ENCODE measurements at places on chromosomes 7 and 10.
A peak's percentile ranks its signal among the peaks of the same experiment; 100 is the strongest.

GRCh38 chr10:17176091-17176490, 25.4 kb downstream of the TRDMT1 start:
- DNase-seq: no peak

GRCh38 chr7:18317941-18318340, 177.6 kb upstream of the HDAC9 start:
- no peak for DNase-seq

DNA sequence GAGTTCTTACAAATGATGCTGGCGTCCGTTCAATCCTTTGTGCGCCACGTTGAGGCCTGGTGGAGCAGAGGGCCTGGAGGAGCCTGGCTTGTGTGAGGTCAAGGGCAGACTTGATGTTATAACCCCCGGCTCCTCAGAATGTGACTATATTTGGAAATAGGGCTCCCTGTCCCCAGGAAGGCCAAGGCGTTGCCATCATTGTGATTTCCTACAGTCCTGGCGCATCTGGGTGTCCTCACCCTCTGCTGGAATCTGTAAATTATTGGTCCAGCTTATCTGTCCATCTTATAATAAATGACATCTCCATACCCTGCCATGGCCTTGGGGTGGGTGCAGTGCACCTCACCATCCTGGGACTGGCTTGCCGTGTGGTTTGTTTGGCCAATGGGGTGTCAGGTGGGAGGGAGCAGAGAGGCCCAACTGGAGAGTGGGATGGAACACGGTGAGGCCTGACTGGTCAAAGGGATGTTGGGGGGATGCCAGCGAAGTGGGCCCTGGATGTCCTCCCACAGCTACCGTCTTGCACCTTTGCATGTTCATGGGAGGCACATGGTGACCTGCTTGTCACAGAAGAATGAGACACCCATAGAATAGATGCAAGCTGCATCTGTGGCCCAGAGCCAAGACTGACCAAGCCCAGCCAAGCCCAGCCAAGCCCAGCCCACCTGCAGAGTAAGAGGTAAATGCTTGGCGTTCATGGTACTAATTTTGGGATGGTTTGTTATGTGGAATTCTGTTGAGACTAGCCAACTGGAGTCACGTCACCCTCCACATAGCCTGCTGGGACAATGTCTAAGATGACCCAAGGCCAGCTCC, 11.1 kb upstream of the LRRC27 start:
- no peak for DNase-seq

GRCh38 chr7:154777489-154777888, 225.4 kb downstream of the PAXIP1 start:
- no peak for DNase-seq

DNA sequence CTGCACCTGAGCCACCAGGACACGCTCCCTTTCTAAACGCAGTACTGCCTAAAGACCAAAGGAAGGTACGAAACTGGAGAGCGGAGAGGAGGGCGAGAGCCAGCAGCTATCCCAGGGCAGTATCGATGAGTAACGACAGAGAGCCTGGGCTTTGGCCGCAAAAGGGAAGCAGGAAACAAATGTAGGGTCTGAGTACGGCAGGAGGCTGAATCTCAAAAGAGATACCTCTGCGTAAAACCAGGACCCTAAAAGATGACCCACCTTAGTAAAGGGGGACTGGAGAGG, 20.4 kb downstream of the PARP12 start:
- DNase-seq: no peak

GRCh38 chr7:80334908-80335307, 177.0 kb downstream of the GNAT3 start:
- DNase-seq: no peak

DNA sequence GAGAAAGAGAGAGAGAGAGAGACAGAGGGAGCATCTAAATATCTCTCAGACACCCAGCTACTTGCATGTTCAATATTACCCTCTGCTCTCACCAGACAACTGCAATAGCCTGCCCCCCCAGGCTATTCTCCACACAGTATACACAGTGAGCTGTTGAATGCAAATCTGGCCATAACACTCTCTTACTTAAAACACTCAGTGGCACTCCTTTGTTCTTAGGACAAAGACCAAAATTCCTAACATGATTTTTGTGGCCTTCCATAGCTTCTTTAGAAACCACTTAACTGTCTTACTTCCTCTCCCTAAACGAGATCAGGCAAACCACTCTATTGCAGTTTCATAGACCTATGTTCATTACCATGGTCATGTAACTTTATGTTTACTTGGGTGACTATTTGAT, 903.6 kb upstream of the AUTS2 start:
- DNase-seq: no peak

- DNase-seq: peak; percentile 84
Measured at GRCh38 chr10:31075434-31075833, 43.8 kb upstream of the ZNF438 start.

DNA sequence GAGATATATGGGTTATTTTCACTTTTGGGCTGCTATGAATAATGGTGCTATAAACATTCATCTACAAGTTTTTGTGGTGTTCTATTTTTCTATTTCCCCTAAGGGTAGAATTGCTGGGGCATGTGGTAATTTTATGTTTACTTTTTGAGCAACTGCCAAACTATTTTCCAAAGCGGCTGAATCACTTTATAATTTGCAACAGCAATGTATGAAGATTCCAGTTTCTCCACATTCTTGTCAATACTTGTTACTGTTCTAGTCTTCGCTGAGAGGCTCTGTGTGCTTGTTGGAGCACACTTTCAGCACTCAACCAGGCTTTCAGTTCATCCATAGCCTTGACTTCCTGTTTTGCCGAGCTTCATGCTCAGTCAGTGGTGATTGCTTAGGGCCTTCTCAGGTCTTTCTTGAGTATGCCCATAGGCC, 39.0 kb downstream of the ADK start:
- DNase-seq: peak; percentile 74

- peak; percentile 43 for DNase-seq
Measured at GRCh38 chr10:119893074-119893473, 544 bp downstream of the SEC23IP start.

DNA sequence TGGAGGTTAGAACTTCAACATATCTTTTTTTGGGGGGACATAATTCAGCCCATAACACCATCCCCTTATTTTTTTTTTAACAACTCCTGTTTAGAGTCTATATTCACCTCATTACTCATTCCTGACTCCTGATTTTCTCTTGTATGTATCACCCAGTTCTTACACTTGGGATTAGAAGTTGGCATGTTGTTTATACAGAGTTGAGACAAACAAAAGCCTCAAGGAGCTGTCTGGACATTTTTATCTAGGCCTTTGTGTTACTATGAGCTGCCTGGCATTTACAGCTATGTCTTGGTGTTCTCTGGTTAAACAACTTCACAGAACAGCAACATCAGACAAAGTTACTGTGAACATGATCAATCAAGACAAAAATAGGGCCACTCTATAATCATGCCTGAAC, 517.5 kb downstream of the KIF20B start:
- no peak for DNase-seq

DNA sequence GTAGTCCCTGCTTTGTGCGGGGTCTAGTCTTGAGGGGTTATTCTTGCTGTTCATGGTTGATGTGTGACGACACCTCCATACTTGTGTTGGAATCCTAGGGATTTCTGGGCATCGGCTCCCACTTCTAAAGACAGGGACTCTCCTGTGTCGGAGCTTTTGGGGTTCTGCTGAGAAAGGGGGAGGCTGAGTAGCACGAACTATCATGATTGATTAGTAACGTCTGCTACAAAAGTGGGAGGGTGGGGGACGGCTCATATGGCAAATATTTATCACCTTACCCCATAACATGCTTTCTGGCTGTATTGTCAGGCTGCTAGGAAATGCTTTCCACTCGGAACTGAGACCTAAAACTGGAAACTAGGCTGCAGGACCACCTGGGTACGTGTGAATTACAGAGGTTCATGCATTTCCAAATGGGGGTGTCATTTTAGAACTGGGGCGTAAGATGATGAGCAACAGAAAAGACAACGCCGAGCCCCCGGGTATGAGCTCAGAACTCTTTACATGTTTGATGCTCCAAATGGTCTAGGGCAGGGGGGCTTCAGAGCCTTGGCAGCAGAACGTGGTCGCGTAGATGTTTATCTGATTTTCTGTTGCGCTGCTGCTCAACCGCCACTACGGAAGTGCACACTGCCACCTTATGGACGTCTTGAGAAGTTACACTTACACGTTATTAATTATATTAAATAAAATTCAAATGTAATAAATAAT, 15.1 kb upstream of the NME8 start:
- DNase-seq: peak; percentile 72

DNA sequence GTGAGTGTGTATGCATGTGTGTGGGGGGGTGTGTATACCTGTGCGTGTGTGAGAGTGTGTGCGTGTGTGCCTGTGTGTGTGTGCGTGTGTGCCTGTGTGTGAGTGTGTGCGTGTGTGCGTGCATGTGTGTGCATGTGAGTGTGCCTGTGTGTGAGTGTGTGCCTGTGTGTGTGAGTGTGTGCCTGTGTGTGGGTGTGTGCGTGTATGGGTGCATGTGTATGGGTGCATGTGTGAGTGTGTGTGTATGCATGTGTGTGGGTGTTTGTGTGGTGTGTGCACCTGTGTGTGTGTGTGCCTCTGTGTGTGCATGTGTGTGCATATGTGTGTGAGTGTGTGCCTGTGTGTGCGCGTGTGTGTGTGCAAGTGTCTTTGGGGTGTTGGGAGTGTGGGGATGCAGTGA, 6.4 kb downstream of the ANTXRL start:
- no peak for DNase-seq

- DNase-seq: peak; percentile 94
Measured at GRCh38 chr10:13728898-13729535, 142.3 kb downstream of the PRPF18 start.

All from trophoblast cell (in vitro differentiated cells and primary cell).